ENCODE measurements at places on chromosomes 6 and 20.

GRCh38 chr20:23629017-23629541, 8.7 kb downstream of the CST3 start:
- peak; percentile 18 for DNase-seq

DNA sequence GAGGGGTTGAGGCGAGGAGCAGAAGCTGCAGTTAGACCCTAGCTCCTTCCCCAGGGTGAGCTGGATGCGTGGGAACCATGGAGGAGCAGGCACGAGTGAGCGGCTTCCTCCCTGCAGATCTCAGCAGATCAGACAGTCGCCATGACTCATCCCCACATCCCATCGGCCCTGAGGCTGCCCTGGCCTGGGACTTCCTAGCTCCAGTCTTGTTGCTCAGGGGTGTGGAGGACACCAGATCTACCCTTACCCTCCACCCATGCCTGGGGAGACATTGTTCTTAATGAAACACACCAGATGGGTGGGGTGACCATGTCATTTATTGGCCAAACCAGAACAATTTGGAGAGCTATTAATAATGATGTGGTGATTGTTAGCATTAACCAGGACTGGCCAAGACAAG, 36.3 kb upstream of the TGM2 start:
- peak; percentile 19 for DNase-seq

DNA sequence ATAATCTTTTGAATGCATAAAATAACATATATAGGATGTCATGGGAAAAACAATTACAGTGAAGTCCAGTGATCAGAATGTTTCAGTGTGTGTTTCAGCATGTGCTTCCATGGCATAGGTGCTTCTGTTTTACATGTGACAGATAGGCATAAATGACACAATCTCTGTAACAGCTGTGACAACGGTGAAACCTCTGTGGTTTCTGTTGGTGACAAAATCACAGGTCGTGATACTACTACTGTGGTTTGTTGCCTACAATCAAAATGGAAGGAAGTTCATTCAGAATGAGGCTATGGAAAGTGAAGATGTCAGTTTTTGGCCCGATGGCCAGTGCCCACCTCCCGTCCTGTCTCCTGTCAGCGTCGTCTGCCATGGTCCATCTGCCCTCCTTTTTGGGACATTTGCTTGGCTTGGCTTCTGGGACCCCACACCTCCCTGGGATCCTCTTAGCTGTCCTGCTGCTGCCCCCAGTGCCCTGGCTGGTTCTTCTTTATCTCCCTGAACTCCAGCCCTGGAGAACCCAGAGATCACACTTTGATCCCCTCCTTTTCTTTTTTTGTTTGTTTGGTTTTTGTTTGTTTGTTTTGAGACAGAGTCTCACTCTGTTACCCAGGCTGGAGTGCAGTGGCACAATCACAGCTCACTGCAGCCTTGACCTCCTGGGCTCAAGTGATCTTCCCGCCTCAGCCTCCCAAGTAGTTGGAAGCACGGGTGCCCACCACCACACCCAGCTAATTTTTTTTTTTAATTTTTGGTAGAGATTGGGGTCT, 79.3 kb upstream of the NAA20 start:
- no peak for DNase-seq

GRCh38 chr6:168247443-168248147, 72.0 kb downstream of the DACT2 start:
- DNase-seq, result peak; percentile 3

DNA sequence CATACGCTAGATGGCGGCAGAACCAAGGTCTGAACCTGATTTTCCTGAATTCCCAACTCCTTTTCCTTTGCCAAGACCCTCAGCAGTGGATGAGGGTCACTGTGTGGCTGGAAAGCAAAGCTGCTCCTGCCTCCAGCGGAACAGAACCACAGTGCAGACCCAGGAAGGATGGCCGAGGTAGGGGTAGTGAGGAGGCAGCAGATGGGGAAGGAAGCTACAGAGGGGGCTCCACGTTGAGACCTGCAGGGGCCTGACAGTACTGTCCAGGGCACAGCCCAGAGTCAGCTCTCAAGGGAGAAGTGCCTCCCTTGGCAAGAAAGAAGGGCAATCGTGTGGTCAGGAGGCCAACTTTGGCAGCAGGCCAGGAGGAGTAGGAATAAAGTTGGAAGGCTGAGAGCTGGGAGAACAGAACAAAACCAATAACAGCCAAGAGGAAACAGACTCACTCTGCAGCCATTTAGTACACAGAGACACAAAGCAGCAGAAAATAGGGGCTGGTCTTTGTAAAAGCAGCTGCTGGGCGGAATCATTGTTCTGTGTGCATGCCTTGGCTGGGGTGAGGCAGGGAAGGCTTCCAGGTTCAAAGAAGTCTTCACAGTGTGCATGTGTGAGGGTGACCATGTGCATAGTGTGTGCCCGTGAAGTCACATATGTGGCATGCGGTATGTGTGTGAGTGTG, 3.1 kb downstream of the GABRR2 start:
- peak; percentile 32 for DNase-seq

- no peak for DNase-seq
Measured at GRCh38 chr6:108027056-108027455, 47.5 kb downstream of the OSTM1 start.

- DNase-seq, result no peak
Measured at GRCh38 chr6:90315354-90315950, 18.8 kb upstream of the BACH2 start.

GRCh38 chr20:64161356-64162238, 2.7 kb upstream of the MYT1 start:
- DNase-seq, result peak; percentile 52

DNA sequence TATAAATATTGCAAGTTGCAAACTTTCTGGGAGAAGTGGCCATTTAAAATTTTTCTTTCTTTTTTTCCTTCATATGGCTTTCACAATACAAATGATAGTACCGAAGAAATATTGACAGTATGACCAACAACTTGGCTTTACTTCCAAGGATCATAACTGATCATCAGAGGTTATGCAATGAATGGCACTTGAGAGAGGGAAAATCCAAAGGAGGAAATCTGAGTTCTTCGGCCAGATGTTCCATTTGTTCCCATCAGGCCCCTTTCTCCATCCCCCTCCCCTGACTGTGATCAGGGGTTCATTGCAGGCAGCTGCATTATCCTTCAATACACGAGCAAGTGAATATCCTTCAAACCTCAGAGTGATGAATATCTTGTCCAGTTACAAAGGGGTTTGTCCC, 130.0 kb upstream of the UST start:
- DNase-seq, result no peak

- no peak for DNase-seq
Measured at GRCh38 chr6:45983062-45983461, 32.6 kb downstream of the CLIC5 start.

GRCh38 chr6:19444481-19444880, 392.7 kb upstream of the ID4 start:
- DNase-seq, result no peak

DNA sequence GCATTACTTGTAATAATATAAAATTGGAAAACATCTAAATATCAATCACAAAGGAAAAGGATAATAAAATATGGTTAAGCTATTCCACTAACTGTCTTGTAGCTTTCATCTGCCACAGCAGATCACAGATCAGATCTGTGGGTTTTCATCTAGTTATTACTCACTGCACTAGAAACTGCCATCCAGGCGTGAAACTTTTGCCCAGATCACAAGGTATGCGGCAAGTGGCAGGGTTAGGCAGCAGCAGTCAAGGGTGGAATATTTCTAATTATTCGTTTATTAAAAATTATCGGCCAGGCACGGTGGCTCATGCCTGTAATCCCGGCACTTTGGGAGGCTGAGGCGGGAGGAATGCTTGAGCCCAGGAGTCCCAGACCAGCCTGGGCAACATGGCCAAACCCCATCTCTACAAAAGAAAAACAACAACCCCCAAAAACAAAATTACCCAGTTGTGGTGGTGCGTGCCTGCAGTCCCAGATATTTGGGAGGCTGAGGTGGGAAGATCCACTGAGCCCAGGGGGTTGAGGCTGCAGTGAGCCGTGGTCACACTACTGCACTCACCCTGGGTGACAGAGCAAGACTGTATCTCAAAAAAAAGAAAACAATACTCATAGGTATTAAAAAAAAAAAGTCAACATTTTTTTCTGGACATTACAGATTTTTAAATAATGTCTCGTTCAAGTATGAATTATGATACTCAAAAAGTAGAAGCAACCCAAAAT, 32.1 kb downstream of the BEND3 start:
- no peak for DNase-seq

GRCh38 chr20:57106030-57106682, 160.3 kb downstream of the BMP7 start:
- no peak for DNase-seq
